Right atrium auricular region (tissue), 2 donors: ENCODE measurements at places on chromosomes 5 and 9.
A peak's percentile ranks its signal among the peaks of the same experiment; 100 is the strongest.

- DNase-seq, result no peak
These were observed 4.2 kb upstream of the ZNF366 start for GRCh38 chr5:72511366-72511765.

DNA sequence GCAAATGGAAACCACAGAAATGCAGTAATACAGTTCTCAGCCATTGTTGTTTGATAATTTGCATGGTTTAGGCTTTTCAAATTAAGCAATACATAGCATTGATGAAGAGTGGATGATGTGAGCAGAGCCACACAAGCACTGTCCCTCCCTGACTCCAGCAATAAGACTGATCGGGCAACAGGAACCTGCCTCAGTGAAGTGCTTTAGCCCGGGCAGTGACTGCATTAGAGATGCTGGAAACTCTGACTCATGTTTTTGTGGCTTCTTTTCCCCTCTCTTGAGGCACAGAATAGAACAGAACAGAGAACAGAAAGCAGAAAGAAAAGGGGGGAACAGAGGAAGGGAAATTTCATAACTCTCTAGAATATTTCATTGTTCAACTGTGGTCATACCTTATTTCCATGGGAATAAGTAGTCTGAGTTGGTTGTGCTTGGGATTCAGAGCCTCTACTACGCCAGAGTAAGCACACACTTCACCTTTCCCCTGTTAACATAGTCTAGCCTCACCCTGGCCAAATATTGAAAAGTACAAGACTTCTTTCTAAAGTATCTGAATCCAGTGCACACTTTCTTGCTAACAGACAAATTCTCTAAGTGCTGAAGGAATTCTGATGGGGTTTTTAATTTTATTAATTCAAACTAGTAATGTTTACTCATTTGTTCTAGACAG is 164.8 kb upstream of the VCAN start:
- peak; percentile 85 for DNase-seq

DNA sequence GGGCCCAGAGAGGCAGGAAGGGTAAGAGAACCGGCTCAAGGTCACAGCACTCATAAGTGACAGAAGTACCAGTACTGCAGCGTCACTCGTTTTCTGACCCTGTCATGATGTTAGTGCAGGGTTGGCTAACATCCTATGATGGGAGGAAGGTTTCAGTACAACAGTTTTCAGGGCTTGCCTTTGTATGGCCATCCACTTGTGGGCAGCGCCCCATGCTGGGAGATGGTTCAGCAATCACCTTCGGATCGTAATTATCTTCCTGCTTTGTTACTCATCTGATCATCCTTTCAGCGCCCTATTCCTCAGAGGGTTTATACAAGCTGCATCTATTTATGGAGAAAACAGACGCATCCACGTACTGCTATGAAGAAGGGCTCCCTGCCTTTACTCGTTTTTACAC is 2.4 kb downstream of the MAP1B start:
- DNase-seq, result no peak

DNA sequence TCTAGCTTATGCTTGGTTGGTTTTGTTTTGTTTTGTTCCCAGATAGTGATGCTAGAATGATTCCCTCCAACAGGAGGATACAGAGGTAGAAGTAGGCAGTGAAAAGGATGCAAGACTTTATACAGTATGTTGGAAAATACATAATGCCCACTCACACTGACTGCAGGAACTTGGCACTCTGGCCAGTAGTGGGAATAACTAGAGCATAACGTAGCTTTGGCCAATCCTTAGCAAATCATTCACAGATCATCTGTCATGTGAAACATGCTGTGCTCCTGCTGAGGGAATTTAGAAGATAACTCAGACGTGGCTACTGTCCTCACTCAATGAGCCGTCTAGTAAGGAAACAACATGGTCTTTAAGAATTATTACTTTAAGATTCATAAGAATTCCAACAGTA is 13.5 kb downstream of the CFAP90 start:
- DNase-seq, result no peak

- no peak for DNase-seq
These were observed 13.9 kb upstream of the COL5A1 start for GRCh38 chr9:134627417-134628353.

DNA sequence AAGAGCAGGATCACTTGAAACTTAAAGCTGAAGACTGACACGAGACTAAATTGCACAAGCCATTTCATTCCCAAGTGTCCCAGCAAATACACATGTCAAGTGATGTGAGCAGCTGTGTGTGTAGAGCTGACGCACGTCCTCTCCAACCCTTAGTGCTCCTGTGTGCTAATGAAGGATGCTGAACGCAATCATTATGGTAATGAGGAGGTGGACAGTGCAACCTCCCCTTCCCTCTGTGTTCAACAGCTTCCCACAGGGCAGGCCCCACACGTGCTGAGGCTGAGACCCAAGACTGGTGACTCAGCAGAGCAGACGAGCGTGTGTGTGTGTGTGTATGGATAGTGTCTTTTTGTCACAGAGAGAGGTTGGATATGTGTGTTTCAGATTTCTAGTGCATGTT is 702.1 kb downstream of the SEMA5A start:
- no peak for DNase-seq
